ENCODE measurements at places on chromosomes 3 and 15.
A peak's percentile ranks its signal among the peaks of the same experiment; 100 is the strongest.

- no peak for DNase-seq
Measured at GRCh38 chr15:57398336-57398735, 22.0 kb downstream of the CGNL1 start.

DNA sequence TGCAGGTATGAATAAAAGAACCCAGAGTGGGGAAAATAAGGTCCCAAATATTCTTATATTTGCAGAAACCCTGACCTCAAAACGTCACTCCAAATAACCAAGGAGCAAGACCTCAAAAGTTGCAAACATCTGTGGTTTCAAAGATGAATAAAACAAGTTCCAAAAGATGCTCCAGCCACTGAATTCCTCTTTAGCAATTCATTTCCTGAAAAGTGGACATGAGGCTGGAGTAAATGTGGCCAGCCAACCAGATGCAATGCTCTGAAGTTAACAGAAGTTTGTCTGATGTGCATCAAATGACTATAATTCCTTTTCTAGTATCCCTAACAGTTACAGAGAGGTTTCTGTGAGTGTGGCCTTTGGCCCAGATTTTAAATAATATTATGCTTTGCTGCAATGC is 71.2 kb upstream of the WNT5A start:
- DNase-seq: no peak

GRCh38 chr3:98567666-98568270 is 25.6 kb downstream of the CPOX start:
- no peak for DNase-seq

DNA sequence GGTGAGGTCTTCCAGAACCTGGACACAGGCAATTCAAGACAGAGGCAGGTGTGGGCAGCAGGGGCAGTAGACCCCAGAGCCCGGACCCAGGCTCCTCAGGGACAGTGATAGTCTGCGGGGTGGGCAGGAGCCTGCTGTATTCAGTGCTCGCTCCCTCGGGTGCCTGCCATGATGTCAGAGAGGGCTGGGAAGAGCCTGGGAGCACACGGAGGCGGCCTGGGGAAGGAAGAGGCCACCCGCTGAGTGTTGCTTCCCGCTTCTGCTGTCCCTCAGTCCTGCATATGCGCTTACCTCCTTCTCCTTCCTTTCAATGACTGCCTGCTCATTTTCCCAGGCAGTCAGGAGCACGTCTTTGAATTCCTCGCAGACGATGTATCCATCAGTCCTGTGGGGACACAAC is 22.8 kb downstream of the TMEM43 start:
- no peak for DNase-seq

GRCh38 chr15:93305306-93305705 is 216.3 kb upstream of the RGMA start:
- no peak for DNase-seq

DNA sequence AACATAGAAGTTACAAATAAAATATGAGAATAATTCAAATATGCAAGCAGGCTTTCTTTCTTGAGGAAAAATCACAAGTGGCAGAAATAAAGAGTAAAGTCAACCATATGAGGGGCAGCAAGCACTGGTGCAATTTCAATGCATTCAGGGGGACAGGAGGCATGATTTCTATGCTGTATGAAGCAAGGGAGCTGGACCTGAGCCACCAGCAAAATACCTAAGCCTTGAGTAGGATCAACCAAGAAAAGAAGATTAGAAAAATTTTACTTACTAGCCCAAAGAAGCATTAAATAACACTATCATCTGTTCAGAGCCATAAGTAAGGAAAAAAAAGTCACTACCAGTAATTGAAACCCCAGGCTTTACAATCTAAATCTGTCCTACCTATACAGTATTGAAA is 6.3 kb downstream of the ADGRG7 start:
- DNase-seq: no peak

GRCh38 chr3:170709046-170709445 is 123.2 kb upstream of the SLC7A14 start:
- DNase-seq: no peak

DNA sequence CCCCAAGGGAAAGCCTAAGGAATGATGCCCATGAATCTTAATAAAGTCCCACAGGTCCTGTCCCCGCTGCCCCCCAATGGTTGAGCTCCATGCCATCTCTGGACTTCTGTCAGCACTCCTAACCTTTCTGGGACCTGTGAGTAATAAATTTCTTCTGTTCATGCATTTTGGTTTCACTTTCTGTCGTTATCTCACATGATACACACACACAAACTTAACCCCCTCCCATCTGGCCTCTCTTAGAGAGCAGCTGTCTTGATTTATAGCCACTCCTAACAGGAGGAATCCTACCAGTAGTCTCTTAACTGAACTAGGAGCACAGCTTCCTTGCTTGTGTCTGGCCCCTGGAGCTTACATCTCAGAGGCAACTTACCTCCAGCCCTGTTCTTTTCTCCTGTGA is 82.7 kb upstream of the SELENOK start:
- DNase-seq: no peak

DNA sequence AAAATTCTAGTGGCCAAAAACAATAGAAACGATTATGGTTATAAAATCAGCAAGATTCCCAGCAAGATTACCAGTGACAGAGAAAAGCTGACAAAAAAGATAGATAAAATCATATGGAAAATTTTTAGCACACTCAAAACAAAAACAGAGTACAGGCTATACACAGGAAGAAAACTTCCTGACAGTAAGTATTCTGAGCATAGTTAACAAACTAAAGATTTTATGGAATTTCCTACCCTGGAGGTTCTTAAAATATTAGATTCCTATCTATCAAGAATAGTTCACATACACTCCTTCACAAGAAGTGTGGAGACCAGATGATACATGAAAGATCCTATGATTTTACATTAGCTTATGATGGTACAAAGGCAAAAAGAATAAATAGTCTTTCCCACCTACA is 50.8 kb downstream of the ZNF148 start:
- DNase-seq: no peak

DNA sequence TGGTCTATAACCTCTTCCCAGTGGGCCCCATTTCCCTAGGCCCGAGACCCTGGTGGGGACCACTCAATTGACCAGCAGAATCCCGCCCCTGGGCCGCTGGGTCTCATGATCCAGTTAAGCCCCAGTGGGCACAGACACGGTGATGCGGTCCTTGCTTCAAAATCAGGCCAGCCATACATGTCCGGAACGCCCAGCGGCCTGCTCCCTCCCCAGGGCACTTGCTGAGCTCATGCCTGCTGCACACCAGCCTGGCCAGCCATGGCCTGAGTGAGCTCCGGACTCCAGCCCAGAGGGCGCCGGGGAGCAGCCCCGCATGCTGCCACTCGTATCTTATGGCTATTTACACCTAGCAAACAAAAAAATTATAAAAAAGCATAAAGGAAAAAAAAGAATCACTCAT is 34.4 kb upstream of the IQSEC1 start:
- no peak for DNase-seq

- DNase-seq: no peak
Measured at GRCh38 chr15:83922649-83923294, 268.8 kb downstream of the ADAMTSL3 start.

- no peak for DNase-seq
Measured at GRCh38 chr3:49244581-49245205, 32.3 kb downstream of the C3orf62 start.

DNA sequence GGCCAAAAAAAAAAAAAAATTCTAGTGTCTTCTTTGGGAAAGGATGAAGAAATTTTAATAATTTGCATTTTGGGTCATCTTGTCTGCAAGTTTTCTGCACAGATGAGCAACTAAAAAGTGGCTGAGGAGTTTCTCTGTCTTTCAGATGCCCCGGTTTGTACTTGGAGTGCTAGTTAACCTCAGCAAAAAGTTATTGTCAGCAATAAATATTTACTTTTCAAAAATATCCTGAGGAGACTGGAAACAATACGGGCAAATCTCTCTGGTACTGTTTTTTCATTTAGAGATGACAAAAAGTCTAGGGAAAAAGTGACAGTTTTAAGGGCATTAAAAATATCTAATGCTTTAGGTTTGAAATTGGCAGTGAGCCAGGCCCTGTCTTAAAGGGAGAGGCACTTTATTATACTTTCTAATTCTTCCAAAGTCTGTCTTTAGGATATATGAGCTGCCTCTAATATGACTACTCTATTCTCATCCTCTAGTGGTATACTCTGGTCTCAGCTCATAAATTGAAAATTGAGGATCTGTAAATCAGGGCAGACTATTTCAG is 436.0 kb upstream of the NR2F2 start:
- no peak for DNase-seq

- no peak for DNase-seq
Measured at GRCh38 chr3:56453011-56453410, 15.3 kb downstream of the ERC2 start.

DNA sequence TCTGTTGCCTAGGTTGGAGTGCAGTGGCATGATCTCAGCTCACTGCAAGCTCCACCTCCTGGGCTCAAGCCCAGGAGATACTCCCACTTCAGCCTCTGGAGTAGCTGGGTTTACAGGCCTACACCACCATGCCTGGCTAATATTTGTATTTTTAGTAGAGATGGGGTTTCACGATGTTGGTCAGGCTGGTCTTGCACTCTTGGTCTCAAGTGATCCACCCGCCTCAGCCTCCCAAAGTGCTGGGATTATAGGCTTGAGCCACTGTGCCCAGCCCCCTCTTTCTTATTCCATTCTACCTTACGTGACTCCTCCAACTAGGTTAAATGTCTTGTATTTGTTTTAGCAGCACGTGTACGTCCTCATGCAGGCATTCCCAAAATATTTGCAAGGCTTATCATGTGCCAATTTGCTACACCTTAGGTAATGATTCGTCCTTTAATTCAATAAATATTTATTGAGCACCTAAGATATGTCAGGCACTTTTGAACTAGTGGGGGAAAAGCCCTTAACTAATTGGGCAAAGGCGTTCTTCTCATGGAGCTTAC is 14.9 kb upstream of the MAGI1 start:
- DNase-seq: no peak

DNA sequence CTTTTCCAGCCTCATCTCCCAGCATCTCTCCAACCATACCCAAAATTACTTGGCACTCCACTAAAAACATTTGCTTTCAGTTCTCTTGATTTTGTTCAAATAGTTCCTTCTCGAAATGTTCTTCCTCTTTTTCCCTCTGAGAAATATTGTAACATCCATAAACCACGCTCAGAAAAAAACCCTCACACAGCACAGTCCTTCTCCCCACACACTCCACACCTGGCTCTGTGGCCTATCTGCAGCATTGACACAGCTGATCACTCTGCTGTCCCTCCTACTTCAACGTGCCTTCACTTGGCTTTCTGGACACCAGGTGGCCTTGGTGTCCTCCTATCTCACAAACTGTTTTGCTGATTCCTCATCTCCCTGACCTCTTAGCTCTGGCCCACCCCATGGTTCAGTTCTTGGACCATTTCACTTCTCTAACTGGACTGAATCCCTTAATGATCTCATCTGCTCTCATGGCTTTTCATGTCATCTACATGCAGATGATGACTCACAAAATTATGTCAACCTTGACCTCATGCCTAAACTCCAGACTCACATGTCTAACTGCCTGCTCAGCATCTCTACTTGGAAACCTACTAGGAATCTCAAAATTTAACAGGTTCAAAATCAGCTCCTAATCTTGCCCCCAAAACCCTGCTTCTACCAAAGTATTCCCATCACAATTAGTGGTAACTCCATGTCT is 93.3 kb downstream of the TRIM42 start:
- no peak for DNase-seq

GRCh38 chr15:62605282-62605681 is 437.3 kb upstream of the TPM1 start:
- DNase-seq: no peak

DNA sequence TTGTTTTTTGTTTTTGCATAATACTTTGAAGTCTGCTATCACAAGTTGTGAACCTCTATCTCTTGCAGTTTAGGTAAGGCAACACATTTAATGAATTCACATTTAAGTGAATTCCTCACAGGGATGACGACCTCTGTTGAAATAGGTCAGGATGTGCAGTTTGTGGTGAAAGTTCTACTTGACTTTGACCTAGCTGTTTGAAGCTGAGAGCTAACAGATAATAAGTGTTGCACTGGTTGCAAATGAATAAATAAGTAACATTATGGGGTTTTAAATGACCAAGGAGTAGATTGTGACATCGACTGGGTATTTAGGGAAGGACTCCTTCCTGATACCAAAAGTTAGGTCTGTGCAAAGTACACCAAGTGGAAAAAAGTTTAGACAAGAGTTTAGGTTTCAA is 23.9 kb downstream of the NIT2 start:
- no peak for DNase-seq

DNA sequence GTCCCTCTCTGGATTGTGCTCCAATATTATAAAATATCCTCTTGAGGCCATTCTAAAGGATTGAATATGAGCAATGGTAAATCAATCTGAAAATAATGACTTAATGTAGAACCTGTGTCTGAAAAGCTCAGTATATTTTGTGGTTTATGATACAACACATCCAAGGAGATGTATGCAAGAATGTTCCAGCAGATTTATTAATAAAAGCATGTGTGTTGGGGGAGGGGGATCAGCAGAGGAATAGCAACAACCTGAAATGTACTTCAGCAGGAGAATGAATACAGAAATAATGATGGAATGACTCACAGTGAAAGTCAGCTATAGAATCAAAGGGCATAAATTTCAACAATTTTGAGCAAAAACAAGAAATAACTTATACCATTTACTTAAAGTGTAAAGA is 56.7 kb upstream of the NUDT16 start:
- DNase-seq: no peak

DNA sequence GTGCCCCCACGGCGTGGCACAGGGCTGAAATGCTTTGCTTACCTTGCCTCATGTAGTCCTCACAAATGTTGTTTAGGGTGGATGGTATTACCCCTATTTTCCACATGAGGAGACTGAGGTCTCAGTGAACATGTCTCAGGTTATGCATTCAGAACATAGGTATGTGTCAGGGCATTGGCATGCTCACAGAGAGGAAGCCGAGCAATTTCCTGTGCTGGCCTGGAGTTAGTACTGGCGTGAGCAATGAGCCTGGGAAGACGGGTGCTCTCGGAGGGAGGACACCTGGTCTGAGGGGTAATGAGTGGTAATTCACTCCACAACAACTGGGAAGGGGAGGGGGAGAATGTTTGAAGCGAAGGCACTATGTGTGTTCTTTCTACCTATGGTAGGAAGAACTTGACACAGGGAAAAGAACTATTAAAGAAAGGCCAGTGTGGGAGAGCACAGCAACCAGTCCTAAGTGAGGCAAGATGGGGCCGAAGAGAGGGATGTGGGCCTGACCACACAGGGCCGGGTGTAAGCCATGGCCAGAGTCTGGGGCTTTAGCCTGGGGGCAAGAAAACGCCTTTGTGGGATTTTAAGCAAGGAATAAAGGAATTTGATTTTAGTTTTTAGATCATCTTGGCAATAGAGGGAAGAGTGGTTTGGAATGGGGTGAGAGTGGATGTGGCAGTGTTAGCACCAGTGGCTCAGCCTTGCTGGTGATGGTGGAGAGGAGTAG is 4.9 kb upstream of the FAM131A start:
- DNase-seq: peak; percentile 90

DNA sequence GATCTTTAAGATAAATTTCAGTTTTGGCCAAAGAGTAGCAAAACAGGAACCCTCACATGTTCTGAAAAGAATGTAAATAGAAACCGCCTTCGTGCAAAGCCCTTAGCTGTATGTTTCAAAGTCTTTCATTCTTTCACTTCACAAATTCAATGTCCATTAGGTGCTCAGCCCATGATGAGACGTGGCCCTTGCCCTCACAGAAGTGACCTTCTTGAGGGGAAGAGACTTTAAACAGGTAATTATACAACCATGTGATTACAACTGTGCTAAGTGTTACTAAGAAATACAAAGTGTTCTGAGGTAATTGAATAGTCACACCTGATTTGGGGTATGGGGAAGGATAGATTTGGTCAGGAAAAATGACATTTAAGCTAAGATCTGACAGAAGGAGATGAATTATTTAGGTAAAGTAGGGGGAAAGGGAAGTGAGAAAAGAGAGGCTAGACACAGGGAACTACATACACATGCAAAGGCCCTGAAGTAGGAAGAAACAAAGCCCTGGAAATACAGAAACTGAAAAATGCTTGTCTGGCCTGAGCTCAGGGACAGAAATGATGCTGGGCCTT is 19.6 kb downstream of the HSPBAP1 start:
- DNase-seq: no peak
